Nephron progenitor cell (in vitro differentiated cells): ENCODE measurements at places on chromosomes 7 and 10.

GRCh38 chr10:92760609-92761008 lies 70.9 kb downstream of the HHEX start:
- DNase-seq = no peak

DNA sequence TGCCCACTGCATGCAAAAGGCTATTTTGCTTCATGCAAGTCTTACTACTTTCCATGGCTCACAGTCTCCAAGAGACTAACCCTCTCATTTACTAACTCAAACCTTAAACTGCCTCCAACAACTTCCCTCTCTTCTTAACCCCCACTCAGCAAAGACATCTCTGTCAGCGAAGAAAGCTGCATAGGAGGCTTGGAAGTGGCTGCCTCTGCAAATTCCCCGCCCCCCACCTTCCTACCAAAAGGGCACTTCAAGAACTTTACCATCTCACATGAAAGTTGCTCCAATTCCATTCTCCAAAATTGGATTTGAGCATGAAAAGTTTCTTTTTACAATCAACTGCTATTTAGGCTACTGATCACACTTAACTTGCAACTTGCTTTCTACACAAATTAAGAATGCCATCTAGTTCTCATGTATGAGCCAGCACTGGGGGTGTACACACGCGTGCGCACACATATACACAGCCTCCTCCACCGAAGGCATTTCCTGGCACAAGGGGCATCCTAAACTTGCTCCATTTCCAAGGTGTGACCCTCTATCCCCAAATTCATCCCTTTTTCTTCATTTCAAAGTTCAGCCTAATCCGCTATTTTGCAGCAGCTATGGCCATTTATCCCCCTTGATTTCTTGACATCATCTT lies 1.8 kb downstream of the CCDC6 start:
- DNase-seq = peak; percentile 31

- DNase-seq = no peak
These were observed 8.6 kb upstream of the ADRB1 start for GRCh38 chr10:114034923-114035645.

DNA sequence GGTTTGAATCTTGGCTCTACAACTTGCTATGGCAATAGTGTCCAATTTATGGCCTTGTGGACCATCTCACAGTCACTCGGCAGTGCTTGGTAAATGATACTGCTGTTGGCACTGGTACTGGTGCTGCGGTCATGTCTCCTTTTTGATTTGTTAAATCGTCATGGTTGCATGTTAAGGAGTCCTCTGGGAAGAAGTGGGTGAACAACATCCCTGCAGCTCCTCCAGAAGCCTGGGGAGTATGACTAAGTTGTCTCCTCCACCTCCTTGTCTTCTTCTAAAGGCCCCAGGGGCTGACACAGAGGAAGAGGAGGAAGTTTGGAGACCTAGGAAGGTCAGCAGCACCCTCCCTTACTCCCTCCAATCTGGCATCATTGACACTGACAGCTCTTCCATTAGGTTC lies 8.5 kb downstream of the ITPRIP start:
- DNase-seq = no peak

- no peak for DNase-seq
These were observed 86.8 kb upstream of the NAMPT start for GRCh38 chr7:106371629-106372028.

DNA sequence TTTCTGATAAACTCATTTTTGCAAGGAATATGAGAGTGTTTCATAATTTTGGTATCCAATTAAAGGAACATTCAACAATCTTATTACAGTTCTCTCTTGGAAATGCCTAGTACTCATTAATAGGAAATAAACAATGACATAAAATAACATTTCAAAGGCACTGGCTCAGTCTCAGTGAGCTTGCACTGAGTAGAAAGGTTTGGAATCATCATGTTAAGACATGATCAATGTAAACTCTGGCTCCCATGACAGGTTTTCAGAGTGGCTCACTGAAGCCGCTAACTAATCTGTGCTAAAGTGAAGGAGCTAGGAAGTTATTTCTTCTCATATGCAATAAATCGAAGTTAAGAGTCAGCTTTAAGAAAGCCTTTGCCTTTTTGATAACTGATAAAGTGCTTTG lies 203.3 kb upstream of the HGF start:
- DNase-seq = no peak
